ENCODE measurements at places on chromosomes 7 and 10. TPM values are rescaled to one million over a fixed set of nuclear protein-coding genes. Genes with fewer than 3 reads are reported as not detected.

Gene CHST3
- 4.3 TPM for total RNA-seq

Gene FGFR2
- 3.7 TPM for total RNA-seq

Gene CHN2
- 17.2 TPM for total RNA-seq

Gene GPR22
- not detected for total RNA-seq

Gene MYH16
- not detected for total RNA-seq

Gene KCP
- total RNA-seq: not detected

Gene PDE1C
- total RNA-seq: 1.9 TPM

Gene NANOS1
- 4.7 TPM for total RNA-seq

Gene STOX1
- total RNA-seq: 0.66 TPM

Gene MEST
- total RNA-seq: 0.06 TPM

Gene WDFY4
- not detected for total RNA-seq

Gene EBF3
- 0.33 TPM for total RNA-seq

Gene RAMP3
- total RNA-seq: not detected

Gene SLC39A12
- not detected for total RNA-seq

Gene PDAP1
- total RNA-seq: 170 TPM

Gene PTPRN2
- 0.97 TPM for total RNA-seq

Gene CYP3A7
- total RNA-seq: not detected

Gene RHOBTB1
- 39.8 TPM for total RNA-seq

Gene LMBR1
- total RNA-seq: 48.2 TPM

Gene ACSL5
- total RNA-seq: 13.5 TPM

Gene CTNNA3
- total RNA-seq: 0.02 TPM

Gene EVX1
- total RNA-seq: not detected

Gene IDI2
- total RNA-seq: not detected

All from H4 (cell line).